Progenitor cell of endocrine pancreas (in vitro differentiated cells): ENCODE measurements at places on chromosomes 5 and 9.

GRCh38 chr5:177097016-177097985, 10.6 kb downstream of the FGFR4 start:
- no peak for DNase-seq

DNA sequence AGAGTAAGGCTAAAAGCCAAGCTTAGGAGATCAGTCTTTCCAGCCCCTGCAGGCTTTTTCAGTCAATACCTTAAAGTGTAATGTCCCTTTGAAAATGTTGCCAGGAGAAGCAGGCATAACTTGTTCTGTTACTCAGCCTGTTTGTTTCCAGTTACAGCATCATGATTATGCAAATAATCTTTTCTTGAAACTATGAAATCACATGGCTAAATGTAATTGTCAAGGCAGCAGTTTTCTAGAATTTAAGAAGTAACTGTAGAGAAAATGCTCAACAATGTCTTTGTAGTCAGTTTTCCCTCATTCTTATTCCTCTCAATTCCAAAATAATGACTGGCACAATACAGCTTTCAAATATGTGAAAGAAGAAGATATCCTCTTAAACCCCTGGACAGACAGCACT, 1.9 kb upstream of the GPR107 start:
- DNase-seq = no peak

- DNase-seq = no peak
Observed at GRCh38 chr9:78775696-78776295, 478.9 kb downstream of the PSAT1 start.

DNA sequence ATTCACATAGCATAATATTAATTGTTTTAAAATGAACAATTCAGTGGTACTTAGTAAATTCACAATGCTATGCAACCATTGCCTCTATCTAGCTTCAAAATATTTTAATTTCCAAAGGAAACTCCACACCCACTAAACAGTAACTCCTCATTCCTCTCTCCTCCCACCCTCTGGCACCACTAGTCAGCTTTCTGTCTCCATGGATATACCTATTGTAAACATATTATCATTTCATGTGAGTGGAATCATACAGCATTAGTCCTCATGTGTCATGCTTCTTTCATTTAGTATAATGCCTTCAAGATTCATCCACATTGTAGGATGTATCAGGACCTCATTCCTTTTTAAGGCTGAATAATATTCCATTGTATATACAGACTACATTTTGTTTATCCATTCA, 48.6 kb downstream of the PHF2 start:
- no peak for DNase-seq

GRCh38 chr9:81513059-81513458, 176.3 kb downstream of the TLE1 start:
- no peak for DNase-seq

- no peak for DNase-seq
Observed at GRCh38 chr5:133581918-133582317, 30.4 kb downstream of the FSTL4 start.

DNA sequence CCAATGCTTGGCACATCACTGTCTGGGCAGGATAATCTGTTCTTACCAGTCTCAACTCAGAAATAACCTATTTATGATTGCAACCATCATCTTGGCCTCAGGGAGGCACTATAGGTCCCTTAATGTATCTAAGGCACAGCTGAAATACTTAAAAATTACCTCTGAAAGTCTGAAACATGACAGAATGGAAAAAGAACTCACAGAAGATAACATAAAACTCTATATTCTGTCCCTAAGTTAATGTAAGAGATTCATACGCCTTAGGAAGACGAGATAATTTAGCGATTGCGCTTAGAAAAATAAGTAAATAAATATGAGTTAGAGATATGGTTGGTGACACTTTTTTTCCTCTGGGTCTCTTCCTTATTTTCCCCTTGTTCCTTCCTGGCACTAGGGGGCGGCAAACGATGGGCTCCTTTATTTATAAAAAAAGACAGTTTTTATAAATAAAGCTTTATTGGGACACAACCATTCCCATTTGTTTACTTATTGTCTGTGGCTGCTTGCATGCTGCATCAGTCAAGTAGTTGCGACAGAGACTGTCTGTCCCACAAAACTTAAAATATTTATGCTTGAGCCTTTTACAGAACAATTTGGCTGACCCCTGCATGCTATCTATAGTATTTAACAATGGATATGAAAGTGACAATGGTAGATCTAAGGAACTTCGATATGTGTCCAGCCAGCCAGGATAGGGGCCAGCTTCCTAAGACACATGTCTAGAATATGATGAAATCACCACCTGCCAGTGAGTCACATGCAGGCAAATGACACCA, 79.6 kb downstream of the PDE4D start:
- peak; percentile 24 for DNase-seq

DNA sequence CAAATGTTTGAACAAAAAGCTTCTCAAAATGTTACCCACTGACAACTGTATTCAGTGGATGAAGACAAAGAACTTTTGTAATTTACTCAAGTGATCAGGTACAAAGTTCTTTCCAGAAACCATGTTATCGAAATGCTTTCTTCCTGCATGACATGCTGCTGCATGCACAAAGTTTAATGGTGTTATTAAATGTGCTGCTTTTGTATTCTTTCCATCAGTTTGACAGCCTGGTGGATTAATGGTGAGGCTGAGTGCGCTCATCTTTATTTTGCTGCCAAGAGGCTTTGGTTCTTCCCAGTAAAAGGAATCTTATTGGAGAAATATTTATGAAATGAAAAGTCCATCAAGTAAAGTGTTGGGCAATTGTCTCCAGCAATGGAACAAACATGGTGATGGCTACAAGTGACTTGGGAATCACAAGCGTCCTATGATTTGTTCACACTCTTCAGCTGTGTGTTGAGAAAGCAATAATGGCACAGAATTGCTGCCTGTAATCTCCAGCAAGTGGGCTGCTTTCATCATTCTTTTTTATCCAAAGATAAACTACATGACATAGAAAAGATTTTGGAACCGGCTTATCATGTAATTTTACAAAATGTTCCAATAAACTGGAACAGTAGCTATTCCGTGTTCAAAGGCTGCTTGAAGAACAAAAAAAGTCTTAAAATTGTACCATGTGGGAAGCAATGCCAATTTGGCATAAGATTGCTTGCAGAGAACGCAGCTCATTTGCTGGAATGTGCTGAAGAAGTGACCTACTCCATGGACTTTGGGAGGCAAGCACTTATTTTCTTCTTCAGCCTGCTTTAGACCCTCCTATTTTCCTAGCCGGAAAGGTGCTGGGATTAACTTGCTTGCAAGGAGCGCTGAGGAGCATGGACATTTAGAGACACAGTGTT, 153.1 kb downstream of the HSD17B3 start:
- no peak for DNase-seq

DNA sequence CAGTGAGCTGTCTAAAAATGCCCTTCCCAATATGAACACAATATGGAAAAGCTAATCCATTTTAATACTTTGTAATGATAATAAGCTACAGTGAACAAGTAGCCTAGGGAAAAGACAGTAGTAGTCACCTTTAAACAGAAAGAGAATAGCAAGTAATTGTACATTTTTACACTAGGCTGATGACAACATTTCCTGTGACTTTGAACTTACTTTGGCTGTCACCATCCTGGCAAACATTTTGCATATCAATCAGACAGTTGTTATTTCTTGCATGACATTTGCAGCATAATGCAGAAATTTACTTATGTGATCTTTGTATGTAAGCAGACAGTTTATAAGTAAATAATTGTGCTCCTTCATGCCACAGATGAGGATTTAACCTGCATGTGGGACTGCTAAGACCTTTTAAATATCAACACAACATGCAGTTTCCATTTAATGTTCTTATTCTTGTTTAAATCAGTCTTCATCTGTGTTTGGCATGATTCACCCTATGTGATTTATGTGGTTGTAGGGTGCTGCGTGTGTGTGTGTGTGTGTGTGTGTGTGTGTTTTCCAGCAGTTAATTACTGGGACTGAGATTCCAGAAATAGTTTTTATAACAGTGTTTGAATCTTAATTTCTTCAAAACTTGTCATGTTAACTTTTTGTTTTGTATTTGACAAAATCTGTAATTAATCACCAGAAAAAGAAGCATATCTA, 997.1 kb upstream of the ARRDC3 start:
- no peak for DNase-seq

- no peak for DNase-seq
Observed at GRCh38 chr9:105887679-105888078, 193.3 kb downstream of the TMEM38B start.
